ENCODE measurements at places on chromosomes 5 and 9.

DNA sequence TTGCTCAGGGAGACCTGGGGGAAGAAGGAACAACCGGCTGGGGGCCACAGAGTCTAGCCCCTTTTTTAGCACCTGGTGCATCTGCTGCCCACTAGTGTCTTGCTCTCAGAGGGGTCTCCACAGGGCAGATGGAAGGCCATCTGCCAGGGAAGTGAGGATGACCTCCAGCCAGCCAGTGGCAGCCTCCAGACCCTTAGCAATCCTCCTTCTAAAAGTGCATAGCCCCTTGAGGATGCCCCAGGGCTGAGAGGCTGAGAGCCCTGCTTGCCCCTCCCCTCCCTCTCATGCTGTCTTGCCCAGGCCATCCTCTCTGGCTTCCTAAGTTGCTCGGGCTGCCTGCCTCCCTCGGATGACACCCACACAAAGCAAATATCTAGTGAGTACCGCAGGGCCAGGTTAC is 81.5 kb upstream of the PANK3 start:
- DNase-seq, result no peak

- no peak for DNase-seq
These were observed 7.2 kb upstream of the PIP5K1B start for GRCh38 chr9:68697851-68698250.

- no peak for DNase-seq
These were observed 23.1 kb downstream of the LNPEP start for GRCh38 chr5:96958977-96959376.

DNA sequence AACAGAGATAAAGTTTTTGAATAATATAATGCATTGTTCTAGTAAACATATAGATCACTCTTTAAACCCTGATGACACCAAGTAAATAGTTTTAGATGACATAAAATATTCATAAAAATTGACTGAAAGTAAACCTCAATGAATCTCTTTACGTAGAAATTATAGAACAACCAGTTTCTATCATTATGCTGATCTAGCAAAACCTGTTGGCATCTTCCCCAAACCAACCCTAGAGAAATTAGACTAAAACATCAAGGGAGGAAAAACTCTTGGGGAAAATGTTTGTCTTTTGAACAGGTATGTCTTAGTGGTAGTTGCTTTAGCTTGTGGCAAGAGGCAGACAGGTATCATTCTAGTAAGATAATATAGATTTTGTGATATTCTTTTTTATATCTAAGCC is 747.0 kb upstream of the CDH6 start:
- DNase-seq, result no peak

- no peak for DNase-seq
These were observed 78.4 kb upstream of the FSTL4 start for GRCh38 chr5:133690746-133691145.

DNA sequence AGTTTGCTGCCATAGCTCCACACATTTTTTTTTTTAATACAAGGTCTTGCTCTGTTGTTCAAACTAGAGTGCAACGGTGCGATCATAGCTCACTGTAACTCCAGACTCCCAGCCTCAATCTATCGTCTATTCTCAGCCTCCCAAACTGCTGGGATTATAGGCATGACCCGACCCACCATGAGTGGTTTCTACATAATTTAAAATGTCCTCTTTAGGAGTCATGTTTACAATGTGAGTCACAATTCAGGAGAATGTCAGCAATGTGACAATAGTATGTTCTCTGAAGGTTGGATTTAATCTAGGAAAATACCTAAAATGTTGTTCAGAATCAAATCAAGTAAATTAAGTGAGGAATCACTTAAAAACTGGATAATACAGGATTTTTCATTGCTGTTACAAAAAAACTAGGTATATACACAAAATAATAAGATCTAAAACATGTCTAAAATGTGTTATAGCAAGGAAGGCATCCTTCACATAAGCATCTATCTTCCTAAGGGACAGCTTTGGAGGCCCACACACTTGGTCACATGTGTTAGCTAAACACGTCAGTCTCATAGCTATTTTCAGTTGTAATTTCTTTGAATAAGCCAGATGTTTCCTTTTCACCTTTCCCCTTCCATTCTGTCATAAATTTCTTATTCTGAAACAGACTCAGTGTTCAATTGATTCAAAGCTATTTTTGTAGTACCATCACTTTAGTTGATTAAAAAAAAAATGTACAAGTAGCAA is 30.0 kb upstream of the ELAVL2 start:
- no peak for DNase-seq

GRCh38 chr9:98043915-98044314 is 12.6 kb upstream of the NANS start:
- DNase-seq, result no peak

- no peak for DNase-seq
These were observed 1351.3 kb upstream of the NUDT12 start for GRCh38 chr5:104913841-104914281.

GRCh38 chr9:97560851-97561250 is 59.4 kb downstream of the TMOD1 start:
- DNase-seq, result no peak

DNA sequence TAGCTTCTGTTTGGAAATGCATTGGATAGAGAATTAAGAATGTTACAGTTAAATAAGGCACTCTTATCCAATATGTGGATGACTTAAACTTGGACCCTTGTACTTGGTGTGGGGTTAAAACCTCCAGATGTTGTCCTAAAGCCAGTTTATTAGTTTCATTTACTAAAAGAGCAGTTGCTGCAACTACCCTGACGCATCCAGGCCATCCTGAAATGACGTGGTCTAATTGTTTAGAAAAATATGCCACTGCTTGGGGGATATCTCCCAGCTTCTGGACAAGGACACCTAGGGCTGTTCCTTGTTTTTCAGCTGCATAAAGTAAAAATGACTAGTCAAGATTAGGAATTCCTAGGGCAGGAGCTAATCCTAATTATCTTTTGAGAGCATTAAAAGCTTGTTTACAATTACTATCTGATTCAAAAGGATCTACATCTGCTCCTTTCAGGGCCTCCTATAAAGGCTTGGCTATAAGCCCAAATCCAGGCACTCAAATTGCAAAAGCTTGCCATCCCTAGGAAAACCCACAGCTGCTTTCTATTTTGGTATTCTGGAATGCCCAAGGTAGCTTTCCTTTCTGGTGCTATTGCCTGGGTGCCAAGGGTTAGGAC is 45.7 kb upstream of the SLCO4C1 start:
- no peak for DNase-seq

DNA sequence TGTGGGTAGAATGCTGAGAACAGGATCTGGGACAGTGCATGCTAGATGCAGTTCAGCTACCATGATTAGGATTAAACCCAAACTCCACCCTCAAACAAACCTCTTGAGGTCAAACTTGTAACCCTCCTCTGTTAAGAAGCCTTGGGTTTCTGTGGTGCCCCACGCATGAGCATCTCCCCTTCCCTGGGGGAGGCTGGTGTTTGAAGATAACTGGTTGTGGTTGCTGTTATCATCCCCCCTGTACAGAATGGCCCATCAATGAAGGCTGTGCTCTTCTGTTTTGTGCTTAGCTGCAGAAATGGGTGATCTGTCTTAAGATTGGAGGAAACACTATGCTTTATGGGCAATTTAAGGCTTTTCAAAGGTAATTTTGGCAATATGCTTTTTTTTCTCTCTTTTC is 4.4 kb upstream of the DAB2IP start:
- DNase-seq, result no peak

GRCh38 chr5:128673970-128674369 is 135.9 kb upstream of the FBN2 start:
- no peak for DNase-seq

DNA sequence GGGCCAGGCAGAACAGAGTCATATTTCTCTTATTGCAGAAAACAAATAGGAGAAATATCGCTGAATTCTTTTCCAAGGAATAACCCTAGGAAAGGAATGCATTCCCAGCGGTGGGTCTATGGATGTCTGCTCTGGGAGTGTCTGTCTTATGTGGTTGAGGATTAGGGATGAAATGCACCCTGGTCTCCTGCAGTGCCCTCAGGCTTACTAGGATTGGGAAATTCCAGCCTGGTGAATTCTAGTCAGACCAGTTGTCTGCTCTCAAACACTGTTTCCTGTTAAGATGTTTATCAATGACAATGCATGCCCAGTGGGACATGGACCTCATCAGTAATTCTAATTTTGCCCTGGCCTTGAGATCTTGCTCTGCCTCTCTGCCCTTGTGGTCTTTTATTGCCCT is 136.1 kb upstream of the ELAVL2 start:
- DNase-seq, result no peak

GRCh38 chr5:1442222-1443145 is 2.8 kb downstream of the SLC6A3 start:
- no peak for DNase-seq

DNA sequence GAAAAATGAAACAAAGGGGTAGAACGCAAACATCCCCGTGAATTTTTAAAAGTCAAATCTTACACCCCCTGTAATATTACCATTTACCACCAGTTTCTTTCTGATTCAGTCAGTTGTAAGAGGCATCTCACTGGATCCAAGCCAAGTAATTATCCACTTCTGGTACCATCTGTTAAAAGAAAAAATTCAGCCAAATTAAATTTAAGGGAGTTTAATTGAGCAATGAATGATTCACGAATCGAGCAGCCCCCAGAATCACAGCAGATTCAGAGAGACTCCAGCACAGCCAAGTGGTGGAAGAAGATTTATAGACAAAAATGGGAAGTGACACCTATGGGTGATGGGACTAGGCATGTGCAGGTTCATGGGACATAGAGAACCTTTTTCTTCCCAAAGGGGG is 29.9 kb upstream of the MTMR12 start:
- DNase-seq, result no peak

DNA sequence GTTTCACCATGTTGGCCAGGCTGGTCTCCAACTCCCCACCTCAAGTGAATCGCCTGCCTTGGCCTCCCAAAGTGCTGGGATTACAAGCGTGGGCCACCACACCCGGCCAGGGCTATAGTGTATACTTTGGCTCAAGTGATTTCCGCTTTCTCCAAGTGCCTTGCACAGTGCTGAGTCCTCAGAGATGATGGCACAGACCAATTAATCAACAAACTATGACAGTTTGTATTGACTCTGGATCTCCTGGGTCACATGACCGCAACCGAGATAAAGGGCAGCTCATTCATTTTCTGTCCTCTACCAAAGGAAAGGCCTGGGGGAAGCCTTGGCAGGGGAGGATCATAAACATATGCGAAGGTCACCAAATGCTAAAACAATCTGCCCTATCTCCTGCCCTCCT is 11.4 kb upstream of the LARP1 start:
- no peak for DNase-seq

Measured in stimulated activated CD4-positive, alpha-beta T cell treated with anti-CD3 and anti-CD28 coated beads, Interleukin-1b, Interleukin-23, amount 100 ng/mL, for 1 hour (primary cell).